ENCODE measurements at places on chromosomes 7 and 10. TPM values are rescaled to one million over a fixed set of nuclear protein-coding genes. Genes with fewer than 3 reads are reported as not detected.

STEAP2 gene
- 31.4 TPM for total RNA-seq

SRRM3 gene
- 0.58 TPM for total RNA-seq

DNA sequence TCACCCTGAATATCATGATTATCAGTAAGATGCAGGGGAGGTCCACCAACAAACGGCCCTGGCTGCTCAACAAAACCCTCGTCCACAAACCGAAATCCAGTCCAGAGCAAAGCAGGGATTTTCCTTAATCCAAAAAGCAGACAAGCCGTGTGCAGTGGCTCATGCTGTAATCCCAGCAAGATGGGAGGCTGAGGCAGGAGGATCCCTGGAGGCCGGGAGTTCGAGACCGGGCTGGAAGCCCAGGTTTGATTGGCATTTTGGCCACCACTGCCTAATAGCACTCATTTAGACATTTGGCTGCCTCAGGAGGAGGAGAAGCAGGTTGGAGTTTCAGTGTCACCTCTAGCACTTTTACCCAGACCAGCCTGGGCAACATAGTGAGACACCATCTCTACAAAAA is 562.0 kb upstream of the AUTS2 start:
- DNase-seq = no peak

GRCh38 chr7:98368716-98369115 is 32.2 kb downstream of the BAIAP2L1 start:
- DNase-seq = no peak
